ENCODE measurements at places on chromosomes 3 and 15. TPM values are rescaled to one million over a fixed set of nuclear protein-coding genes. Genes with fewer than 3 reads are reported as not detected.
A peak's percentile ranks its signal among the peaks of the same experiment; 100 is the strongest.

Gene P2RY1
- total RNA-seq = 1.1 TPM

Gene RHOV
- not detected for total RNA-seq

- no peak for DNase-seq
Measured at GRCh38 chr3:106231086-106231485, 362.3 kb upstream of the CBLB start.

DNA sequence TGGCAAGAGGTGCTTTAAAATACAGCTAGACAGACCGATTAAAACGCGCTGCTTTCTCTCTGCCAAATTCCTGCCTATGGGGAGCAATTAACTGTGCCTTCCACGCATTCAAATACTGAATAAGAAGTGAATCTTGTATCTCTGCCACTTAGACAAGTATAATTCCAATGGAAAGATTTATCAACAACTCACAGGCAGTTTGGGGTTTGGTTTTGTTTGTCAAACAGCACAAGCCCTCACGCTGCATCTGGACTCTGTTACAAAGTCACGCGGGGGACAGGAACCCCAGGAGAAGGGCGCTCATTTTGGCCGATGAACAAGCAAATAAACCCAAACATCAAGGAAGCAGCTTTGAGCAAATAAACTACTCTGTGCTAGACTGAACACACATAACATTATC, 61.8 kb upstream of the TMCO5A start:
- DNase-seq = peak; percentile 84

GRCh38 chr3:118400886-118401285, 633.8 kb downstream of the IGSF11 start:
- DNase-seq = no peak

All from left lobe of liver (tissue), 2 donors.